ENCODE measurements at places on chromosomes 16 and 17.

DNA sequence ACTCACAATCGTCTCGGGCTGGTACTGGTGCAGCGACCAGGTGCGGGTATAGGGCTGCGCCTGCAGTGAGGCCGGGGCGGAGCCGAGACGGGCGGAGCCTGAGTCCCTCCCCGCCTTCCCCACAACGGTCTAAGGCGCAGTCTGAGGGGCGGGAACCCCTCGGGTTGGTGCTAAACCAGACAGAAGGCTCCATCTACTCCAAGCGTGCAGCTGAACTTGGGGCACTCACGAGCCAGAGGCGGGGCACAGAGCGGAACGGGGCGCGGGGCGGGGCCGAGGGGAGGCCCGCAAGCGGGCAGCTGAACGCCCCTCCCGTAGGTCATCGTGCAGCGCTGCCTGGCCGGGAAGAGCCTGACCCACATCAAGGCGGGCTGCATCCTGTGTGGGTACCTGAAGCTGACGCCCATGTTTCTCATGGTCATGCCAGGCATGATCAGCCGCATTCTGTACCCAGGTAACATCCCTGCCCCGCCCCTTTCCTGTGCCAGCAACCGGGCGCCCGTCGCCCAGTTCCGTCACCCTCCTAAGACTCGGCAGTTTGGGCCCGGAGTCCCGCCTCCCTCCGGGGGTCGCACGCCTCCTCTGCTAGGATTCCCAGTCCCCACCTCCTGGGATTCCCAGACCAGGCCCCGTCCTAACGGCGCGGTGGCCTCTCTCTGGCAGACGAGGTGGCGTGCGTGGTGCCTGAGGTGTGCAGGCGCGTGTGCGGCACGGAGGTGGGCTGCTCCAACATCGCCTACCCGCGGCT lies 5.0 kb downstream of the SLC5A2 start:
- DNase-seq, result peak; percentile 80

GRCh38 chr17:80779961-80780380 lies 211.7 kb upstream of the CHMP6 start:
- DNase-seq, result no peak

- DNase-seq, result no peak
Measured at GRCh38 chr17:59649886-59650285, 30.2 kb downstream of the CLTC start.

GRCh38 chr17:64326420-64327054 lies 63.5 kb upstream of the TEX2 start:
- DNase-seq, result peak; percentile 11

DNA sequence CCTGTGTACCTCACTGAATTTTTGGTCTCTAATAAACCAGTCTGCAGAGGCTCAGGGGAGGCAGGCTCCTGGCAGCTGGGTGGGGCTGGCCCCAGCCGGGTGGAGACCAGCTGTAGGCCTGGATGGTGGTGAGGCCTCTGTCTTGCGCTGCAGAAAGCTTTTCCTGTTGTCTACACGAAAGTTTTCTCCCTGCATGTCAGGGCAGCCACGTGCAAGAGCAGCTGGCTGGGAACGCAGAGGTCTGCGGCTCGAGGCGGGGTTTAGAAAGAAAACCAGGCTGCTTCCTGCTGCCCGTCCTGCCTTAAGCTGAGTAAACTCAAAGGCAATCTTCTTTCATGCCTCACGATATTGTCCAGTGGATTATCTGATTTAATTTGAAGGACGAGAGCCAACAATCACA lies 2.4 kb downstream of the SERPINF1 start:
- peak; percentile 77 for DNase-seq

GRCh38 chr17:35082073-35082657 lies 18.7 kb upstream of the RFFL start:
- DNase-seq, result peak; percentile 67

DNA sequence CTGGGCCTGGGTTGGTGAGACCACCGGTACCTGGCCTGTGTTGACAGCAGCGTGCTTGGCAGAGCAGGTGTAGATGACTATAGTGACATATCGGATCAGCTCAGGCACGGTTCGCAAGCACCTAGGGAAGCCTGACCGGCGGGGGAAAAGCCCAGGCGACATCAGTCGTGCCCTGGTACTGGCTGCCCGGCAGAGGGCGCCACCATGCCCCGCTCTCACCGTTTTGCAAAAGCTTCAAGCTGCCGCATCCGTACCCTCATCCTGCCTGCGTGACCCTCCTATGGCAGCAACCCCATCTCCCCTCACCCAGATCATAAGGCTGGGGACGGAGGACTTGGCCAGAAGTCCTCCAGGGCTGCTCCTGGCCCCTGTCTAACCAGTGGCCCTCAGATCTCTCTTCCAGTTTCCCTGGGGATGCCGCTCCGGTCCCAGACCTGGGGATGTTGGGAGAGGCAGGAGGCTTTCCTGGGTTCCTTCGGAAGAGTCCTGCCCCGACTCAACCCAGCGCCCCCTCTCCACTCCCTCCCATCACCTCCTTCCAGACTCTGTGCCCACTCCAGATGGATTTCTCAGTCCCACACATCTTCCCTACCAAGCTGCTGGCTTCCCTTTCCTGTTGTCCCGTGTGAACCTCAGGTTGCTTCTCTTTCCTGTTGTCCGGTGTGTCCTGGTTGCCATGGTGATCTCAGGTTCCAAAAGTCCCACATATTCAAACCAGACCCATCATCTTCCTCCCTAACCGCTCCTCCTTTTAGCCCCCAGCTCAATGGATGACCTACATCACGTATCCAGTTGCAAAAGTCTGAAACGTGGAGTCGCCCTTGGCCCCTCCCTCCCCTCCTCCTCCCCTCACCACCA lies 13.7 kb downstream of the ALOX12B start:
- peak; percentile 81 for DNase-seq

DNA sequence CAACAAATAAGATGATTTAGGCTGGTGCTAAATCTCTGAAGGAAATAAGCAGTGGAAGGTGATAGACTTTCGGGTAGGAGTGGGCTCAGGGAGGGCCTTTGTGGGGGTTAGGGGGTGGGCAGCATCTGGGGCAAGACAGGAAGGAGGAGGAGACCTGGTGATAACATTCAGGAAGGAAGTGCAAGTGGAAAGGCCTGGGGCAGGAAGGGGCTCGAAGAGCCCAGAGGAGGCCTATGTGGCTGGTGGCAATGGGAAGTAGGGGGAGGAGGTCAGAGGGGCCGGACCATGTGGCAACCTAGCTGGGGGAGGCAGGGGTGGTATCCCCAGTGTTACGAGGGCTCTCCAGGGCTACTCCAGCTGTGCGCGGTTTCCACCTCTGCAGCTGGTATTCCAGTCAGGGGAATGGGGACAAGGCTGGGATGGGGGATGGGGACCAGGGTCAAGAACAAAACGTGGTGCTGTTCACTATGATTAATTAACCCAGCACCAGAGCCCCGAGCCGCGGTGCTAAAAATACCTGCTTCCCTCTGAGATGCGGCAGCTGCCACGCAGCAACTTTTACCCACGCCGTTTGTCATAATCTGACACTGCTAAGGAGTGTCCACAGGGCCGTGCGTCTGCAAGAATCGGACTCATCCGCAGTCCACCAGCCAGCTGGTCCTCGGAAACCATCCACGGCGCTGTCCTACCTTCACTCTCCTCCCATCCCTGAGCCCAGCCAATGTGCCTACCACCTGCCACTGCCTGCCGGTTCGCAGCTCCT lies 5.2 kb upstream of the CCDC182 start:
- no peak for DNase-seq

DNA sequence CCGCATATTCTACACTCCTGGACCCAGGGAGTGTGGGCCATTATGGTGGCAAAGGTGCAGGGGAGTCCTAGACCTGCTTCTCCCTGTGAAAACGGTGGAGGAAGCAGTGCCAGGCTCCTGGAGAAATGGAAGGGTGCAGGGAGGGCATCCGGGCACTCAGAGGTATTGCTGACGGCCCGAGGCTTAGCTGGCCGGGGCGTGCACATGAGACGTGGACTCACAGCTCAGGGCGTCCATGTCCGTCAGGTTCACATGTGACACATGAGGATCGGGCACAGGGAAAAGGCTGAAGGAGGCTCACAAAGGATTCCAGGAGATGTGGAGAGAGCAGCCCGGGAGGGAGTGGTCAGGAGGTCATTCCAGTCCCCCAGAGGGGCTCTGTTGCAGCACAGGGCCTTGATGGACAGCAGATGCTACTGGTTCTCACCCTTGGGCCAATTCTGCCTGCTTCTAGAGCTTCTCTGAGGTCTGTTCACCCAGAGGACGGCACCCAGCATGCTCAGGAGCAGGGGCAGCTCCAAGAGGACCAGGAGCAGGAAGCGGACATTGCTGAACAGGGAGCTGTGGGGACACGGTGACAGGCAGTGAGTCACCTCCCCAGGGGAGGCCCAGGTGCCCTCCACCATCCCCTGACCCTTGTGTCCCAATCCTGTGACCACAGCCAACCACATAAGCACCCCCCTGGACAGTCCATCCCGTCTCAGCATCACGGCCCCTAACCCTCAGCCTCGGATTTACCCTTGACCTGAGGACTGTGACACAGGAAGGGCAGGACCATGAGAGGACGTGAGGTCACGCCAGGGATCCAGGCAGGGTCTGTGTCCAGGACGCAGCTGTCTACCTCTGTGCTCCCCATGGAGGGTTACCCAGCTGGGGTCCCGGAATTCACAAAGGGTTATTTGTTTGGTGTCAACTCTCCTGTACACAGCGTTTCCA lies 4.5 kb downstream of the CD300C start:
- DNase-seq, result no peak

- no peak for DNase-seq
Measured at GRCh38 chr16:89449726-89450335, 40.5 kb downstream of the ANKRD11 start.

DNA sequence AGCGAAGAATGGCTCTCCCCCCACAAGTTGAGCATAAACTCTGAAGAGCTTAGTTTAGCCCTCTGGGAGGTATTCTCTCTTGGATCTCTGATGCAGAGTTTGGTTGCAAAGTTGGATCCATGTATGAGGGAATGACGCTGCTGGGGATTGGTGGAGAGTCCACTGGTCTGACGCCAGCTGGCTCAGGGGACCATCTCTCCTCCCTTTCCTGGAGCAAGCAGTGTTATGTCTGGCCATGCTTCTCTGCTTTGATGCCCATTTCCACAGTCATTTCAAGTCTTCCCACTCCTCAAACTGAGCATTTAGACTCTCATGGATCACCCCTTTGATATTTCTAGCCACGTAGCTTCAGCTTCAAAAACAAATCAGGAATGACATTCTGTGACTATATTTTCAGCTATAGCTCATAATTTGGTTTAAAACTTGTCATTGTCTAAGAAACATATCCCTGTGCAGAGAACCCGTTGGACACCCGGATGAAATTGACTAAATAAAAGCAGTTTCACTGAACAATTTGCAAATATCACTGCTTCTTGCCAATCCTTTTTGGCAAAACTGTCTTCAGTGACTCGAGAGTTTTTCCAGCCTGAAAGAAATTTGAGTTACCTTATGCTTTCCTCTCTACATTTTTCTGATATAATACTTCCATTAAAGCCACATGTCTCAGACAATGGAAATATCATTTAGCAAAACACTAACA lies 193.4 kb upstream of the CDH11 start:
- no peak for DNase-seq

- DNase-seq, result no peak
Measured at GRCh38 chr17:28484296-28484695, 10.9 kb downstream of the SLC13A2 start.

- peak; percentile 91 for DNase-seq
Measured at GRCh38 chr16:68005786-68006286, 6.6 kb upstream of the DPEP2 start.

DNA sequence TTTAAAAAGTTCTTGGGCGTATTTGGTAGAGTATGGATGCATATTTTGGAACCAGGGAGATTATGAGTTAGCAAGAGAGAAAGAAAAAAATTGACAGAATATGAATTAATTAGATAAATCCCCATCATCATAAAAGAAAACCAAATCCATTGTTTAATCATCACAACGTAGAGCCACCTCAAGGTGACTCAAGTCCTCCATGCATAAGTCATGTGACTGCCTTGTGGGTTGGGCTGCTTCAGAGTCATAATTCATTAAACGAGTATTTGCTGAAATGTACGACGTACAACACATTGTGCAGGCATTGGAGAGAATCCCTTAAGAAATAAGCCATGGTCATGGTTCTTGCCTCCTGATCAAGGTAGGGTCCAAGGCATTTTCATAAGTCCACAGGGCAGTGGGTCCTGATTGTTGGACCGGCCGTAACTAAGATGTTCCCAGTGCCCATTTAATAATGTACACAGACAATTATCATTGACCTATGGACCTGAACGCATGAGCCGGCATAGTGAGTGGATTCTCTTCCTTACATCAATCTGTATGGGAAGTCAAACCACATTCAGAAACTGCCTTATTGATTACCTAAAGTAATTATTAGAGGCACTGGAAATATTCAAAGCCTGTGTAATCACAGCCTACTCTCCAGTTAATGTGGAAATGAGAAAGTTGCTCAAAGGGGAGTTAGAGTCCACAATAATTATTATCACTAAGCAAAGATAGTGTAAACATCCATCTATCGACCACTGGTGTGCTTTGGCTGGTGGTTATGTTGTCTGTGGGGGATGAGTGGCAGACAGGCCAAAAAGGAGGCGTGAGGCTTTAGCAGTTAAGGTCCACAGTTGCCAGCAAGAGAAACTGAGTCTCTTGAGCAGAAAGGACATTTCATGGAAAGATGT lies 165.4 kb downstream of the PITPNC1 start:
- no peak for DNase-seq

DNA sequence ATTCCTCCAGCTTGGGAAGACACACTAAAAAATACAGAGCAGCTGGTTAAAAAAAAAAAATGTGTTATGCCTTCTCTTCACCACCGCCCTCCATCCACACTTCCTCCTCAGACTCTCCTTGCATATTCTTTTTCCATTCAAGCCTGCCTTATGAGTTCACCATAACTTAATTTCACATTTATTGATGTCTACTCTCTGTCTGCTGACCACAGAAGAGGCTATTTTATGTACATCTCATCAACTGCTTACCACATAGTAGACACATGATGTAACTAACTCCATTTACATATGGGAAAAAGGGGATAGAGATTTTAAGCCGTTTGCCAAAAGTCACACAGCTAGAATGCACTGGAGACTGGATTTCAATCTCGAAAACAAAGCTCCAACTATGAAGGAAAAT lies 409.8 kb downstream of the CDH11 start:
- DNase-seq, result no peak

DNA sequence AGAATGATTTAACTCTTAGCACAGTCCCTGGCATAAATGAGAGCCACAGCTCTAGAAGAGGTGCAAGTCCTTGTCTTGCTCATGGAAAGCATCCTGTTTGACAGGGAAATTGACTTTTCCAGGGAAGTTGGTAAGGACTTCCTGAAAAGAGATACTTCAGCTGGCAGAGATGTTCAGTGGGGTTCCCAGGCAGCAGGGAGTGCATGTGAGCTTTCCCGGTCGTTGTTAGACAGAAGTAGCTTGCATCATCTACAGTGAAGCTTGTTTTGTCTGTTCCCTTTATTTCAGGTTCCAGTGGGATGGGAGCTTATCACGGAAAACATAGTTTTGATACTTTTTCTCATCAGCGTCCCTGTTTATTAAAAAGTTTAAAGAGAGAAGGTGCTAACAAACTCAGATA lies 22.9 kb downstream of the ALDH3A2 start:
- no peak for DNase-seq

DNA sequence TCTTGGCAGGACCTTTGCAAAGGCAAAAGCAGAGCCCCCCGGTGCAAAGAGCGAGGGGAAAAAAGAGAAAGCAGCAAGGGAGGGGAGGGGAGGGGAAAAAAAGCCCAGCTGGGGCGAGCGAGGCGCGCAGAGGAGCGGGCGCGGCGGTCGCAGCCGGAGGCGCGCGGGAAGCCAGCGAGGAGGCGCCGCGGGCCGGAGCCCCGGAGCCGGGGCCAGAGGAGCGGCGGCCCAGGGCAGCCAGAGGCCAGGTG lies 129 bp downstream of the IRX5 start:
- no peak for DNase-seq

GRCh38 chr17:610276-610675 lies 104.4 kb downstream of the VPS53 start:
- DNase-seq, result no peak
